ENCODE measurements at places on chromosomes 7 and 10.

DNA sequence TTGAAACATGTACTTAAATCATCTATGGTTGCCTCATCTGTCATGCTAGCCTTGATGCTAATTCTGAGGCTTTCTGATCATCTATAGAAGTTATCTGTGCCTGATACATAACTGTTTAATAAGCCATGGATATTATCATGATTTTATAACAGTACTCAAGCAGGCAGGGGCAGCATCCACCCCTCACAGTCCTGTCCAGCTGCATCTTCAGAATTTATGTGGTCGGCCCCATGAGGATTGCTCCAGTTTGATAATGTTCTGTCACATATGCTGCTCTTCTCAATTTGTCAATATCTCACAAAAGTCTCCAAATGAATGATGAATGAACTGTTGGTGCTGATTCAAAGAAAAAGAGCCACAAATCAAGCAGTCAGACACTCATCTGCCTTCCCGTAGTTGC lies 335.1 kb upstream of the POM121L12 start:
- no peaks in the 10 kb centered on the region for H3K27me3 ChIP-seq
- H3K27ac ChIP-seq: no peak overlapping the region
- no peak overlapping the region for H3K4me3 ChIP-seq

- DNase-seq: no peak
- H3K4me3 ChIP-seq: no peak overlapping the region
- peaks cover 6% of the 10 kb centered on the region for H3K36me3 ChIP-seq
- H3K4me1 ChIP-seq: peaks cover 100% of the 10 kb centered on the region
- no peaks in the 10 kb centered on the region for H3K27me3 ChIP-seq
Observed at GRCh38 chr7:24955313-24955712, 24.7 kb downstream of the OSBPL3 start.

GRCh38 chr10:121615435-121615793 lies 17.2 kb upstream of the FGFR2 start:
- H3K4me3 ChIP-seq: no peak overlapping the region
- DNase-seq: no peak
- H3K27me3 ChIP-seq: no peaks in the 10 kb centered on the region
- H3K36me3 ChIP-seq: no peaks in the 10 kb centered on the region

GRCh38 chr7:12570534-12571461 lies at the start of gene SCIN:
Gene SCIN, plus strand, starts transcription at chr7:12570720. Its CDS starts 67 bp downstream, at chr7:12570787.
- no peaks in the 10 kb centered on the region for H3K27me3 ChIP-seq
- no peaks in the 10 kb centered on the region for H3K36me3 ChIP-seq

DNA sequence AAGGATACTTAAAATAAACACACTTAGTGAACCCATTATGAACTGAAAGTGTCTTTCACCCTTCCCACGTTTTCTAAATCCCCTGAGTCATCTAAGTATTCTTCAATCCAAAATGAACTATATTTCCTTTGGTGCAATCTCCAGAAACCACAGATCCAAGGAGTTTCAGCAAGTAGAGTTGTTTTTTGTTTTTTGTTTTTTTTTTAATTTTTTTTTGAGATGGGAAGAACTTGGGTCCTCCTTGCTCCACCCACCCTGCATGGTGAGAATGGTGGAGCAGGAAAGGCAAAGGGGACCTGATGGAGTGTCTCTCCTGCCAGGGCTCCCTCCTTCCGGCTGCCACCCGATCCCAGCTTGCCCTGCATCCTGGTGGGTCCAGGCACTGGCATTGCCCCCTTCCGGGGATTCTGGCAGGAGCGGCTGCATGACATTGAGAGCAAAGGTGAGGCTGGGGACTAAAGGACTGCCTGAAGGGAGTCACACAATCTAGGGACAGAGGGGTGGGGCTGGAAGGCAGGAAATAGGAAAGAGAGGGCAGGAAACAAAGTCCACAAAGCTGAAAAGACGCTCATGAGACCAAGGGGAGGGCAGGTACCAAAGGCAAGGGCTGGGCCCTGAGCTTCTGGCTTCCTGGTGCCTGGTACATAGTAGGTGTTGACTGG lies 12.1 kb downstream of the ATG9B start:
- no peaks in the 10 kb centered on the region for H3K27me3 ChIP-seq
- H3K27ac ChIP-seq: no peak overlapping the region
- H3K4me3 ChIP-seq: no peak overlapping the region
- no peaks in the 10 kb centered on the region for H3K36me3 ChIP-seq
- peaks cover 47% of the 10 kb centered on the region for H3K4me1 ChIP-seq

GRCh38 chr10:75593692-75594556 lies 162.5 kb downstream of the LRMDA start:
- H3K27ac ChIP-seq: no peak overlapping the region
- H3K27me3 ChIP-seq: no peaks in the 10 kb centered on the region
- no peaks in the 10 kb centered on the region for H3K4me1 ChIP-seq
- H3K4me3 ChIP-seq: no peak overlapping the region

- H3K4me1 ChIP-seq: no peaks in the 10 kb centered on the region
- H3K36me3 ChIP-seq: no peaks in the 10 kb centered on the region
- no peak overlapping the region for H3K27ac ChIP-seq
- H3K4me3 ChIP-seq: no peak overlapping the region
- H3K27me3 ChIP-seq: no peaks in the 10 kb centered on the region
- no peak for DNase-seq
Observed at GRCh38 chr7:74037609-74038008, 9.6 kb downstream of the ELN start.

GRCh38 chr7:47654672-47655298 lies 72.9 kb upstream of the TNS3 start:
- no peaks in the 10 kb centered on the region for H3K4me1 ChIP-seq
- H3K36me3 ChIP-seq: no peaks in the 10 kb centered on the region
- no peaks in the 10 kb centered on the region for H3K27me3 ChIP-seq
- no peak for DNase-seq
- H3K27ac ChIP-seq: no peak overlapping the region

DNA sequence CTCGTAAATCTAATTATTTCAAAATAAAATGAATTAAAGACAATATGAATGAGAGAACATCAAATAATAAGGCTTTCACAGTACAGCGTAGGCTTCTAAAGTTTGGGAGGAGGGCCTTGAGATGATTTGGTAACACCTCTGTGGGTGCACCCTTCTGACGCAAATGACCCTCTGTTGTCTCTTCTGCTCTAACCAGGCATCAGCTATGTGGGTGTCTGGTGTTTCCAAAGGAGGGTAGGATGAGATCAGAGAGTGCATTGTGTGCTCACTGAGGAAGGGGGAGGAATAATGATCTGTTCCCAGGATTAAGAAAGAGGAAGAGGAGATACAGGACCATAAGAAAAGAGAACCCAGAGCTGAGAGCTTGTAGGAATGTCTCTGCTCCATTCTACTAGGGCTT lies 420.4 kb downstream of the SDK1 start:
- H3K4me1 ChIP-seq: no peaks in the 10 kb centered on the region
- DNase-seq: no peak
- no peaks in the 10 kb centered on the region for H3K27me3 ChIP-seq
- no peak overlapping the region for H3K4me3 ChIP-seq
- H3K36me3 ChIP-seq: no peaks in the 10 kb centered on the region

- no peak for DNase-seq
- H3K4me3 ChIP-seq: no peak overlapping the region
- no peaks in the 10 kb centered on the region for H3K36me3 ChIP-seq
- no peak overlapping the region for H3K27ac ChIP-seq
- no peaks in the 10 kb centered on the region for H3K4me1 ChIP-seq
- no peaks in the 10 kb centered on the region for H3K27me3 ChIP-seq
Observed at GRCh38 chr10:105969884-105970377, 1194.6 kb downstream of the SORCS1 start.

- no peaks in the 10 kb centered on the region for H3K27me3 ChIP-seq
- no peak for DNase-seq
- H3K36me3 ChIP-seq: no peaks in the 10 kb centered on the region
- no peaks in the 10 kb centered on the region for H3K4me1 ChIP-seq
- no peak overlapping the region for H3K4me3 ChIP-seq
- H3K27ac ChIP-seq: no peak overlapping the region
Observed at GRCh38 chr10:116857156-116857555, 7.9 kb downstream of the ENO4 start.

DNA sequence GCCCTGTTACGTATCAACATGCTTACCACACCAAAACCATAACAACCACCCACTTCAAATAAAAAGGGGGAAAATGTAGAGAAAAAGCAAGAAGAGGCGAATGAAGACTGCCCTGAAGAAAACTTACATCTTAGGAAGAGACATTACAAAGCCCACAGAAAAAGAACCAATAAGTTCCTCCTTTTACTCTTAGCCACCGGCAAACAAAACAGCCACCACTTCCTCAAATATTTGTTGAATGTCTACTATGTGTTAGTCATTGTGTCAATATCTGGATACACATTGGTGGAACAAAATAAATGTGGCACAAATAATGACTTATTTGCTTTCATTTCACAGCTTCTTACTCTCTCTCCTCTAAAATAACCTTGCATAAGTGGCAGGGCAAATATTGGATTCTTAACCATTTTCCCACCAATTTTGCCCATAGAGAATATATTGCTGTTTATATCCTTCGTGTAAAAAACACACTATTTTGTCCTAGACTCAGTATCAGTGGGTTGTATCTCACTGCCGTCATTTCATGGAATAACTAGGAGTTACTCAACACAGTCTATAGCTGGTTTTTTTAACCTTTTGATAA lies 106.8 kb downstream of the ANK3 start:
- peaks cover 11% of the 10 kb centered on the region for H3K4me1 ChIP-seq
- DNase-seq: peak; percentile 72
- H3K27ac ChIP-seq: no peak overlapping the region

- DNase-seq: no peak
- H3K36me3 ChIP-seq: no peaks in the 10 kb centered on the region
- no peaks in the 10 kb centered on the region for H3K27me3 ChIP-seq
- no peak overlapping the region for H3K4me3 ChIP-seq
Observed at GRCh38 chr10:106355450-106355849, 809.1 kb downstream of the SORCS1 start.

DNA sequence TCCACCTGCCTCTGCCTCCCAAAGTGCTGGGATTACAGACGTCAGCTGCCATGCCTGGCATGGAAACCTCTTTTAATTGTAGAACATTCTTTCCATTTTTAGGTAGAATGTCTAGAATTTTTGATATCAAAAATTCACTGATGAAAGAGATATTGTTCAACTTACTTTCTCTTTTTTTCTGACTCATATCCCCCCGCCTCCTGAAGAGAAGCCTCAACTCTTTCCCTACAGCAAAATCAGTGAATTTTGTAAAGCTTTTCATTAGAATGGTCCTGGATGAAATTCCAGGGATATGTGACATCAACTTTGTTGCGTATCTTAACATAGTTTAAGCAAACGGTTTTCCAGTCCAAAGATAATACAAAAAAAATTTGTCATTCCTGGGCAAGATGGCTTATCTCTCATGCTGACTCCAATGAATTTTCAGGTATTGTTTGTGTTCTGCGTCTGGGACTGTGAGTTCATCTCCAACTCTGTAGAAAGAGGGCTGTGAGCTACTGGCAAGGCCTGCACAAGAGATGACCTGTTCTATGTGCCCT lies 256.8 kb downstream of the BMPER start:
- H3K4me3 ChIP-seq: no peak overlapping the region
- no peak for DNase-seq
- no peaks in the 10 kb centered on the region for H3K4me1 ChIP-seq

GRCh38 chr10:78476156-78476555 lies 442.5 kb downstream of the RPS24 start:
- no peaks in the 10 kb centered on the region for H3K27me3 ChIP-seq
- H3K36me3 ChIP-seq: no peaks in the 10 kb centered on the region
- DNase-seq: no peak
- peaks cover 10% of the 10 kb centered on the region for H3K4me1 ChIP-seq
- no peak overlapping the region for H3K4me3 ChIP-seq
- H3K27ac ChIP-seq: no peak overlapping the region

DNA sequence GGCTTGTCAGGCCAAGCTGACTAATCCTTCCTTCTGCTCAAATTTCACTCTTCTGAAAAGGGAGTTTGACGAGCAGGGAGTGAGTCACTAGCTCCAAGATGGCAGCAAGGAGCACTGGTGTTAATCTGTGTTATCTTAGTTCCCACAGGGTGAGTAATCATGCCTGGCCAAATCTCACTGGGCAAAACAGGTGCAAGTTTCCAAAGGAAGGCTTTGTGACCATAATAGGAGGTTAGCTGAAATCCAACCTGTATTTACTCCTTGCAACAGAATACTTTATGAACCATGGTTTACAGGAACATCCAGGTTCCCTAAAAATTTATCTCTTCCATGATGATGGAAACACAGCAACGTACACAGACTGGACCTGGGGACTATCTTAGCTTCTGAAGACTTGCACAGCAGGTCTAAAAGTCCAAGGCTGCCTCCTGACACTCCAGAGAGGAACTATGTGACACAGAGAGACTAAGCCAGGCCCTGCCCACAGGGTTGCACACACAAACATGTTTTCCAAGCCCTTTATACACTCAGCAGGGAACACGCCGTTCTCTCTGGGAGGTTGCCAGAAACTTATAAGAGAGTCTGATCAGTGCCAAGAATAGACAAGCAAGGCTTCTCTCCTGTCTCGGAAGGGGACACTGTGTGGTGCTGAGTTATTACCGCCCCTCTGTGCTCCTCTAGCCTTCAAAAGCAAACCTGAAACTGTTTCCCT lies 46.3 kb downstream of the PDK4 start:
- no peak overlapping the region for H3K4me3 ChIP-seq
- H3K27me3 ChIP-seq: no peaks in the 10 kb centered on the region
- no peak overlapping the region for H3K27ac ChIP-seq
- DNase-seq: no peak
- H3K4me1 ChIP-seq: no peaks in the 10 kb centered on the region

DNA sequence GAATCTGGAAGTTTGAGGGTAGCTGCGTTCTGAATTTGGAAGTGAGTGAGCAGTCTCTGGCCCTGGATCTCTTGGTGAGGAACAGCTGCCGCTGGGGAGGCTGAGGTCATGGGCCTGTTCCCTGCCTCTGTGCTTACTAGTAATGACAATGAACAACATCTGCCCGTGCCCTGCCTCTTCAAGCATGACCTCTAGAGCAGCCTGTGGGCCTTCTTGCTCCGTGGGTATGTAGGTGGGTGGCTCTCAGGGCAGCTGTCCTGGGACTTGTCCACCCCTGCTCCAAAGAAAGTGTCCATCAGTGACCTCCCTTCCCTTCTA lies 186.2 kb downstream of the CXCL12 start:
- H3K36me3 ChIP-seq: no peaks in the 10 kb centered on the region
- no peak for DNase-seq
- no peaks in the 10 kb centered on the region for H3K4me1 ChIP-seq

DNA sequence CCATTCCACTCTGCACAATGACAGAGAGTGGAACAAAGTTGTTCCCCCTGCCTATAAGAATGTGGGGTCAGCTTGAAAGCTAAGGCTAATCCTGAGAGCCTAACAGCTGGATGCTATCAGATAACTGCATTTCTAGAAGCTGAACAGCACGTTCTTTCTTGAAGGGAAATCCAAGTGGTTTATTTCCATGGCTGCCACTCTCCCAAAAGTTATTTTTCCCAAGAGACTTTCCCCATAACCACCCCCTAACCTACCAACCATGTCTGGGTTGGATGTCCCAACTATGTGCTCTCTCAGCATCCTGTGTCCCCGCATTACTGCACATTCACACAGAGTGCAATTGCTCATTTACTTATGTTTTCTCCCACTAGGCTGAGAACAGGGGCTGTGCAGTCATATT lies 140.7 kb upstream of the ANKRD1 start:
- H3K4me1 ChIP-seq: no peaks in the 10 kb centered on the region
- H3K4me3 ChIP-seq: no peak overlapping the region
- H3K27ac ChIP-seq: no peak overlapping the region
- DNase-seq: no peak
- H3K27me3 ChIP-seq: no peaks in the 10 kb centered on the region
